ENCODE measurements at places on chromosomes 5 and 9. TPM values are rescaled to one million over a fixed set of nuclear protein-coding genes. Genes with fewer than 3 reads are reported as not detected.
A peak's percentile ranks its signal among the peaks of the same experiment; 100 is the strongest.

- no peak for DNase-seq
These were observed 1146.9 kb downstream of the EFNA5 start for GRCh38 chr5:106523852-106524251.

- no peak for DNase-seq
These were observed 91.7 kb downstream of the MACROH2A1 start for GRCh38 chr5:135307143-135307903.

DNA sequence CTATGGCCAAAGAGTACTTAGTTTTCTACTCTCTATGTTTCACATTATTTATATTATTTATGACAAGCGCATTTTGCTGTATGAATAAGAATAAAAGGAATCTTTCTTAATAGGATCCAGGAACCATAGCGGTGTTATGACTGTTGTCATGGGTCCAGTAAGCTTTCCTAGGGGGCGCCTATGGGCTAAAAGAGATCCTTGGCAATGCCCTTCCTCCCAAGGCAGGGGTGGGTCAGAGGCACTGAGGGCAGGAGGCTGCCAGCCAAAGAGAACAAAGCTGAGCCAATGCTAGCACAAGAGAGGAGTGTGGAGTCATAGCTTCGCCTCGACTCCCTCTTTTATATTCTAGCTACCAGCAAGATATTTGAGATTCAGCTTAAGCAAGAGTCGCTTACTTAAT, 98.4 kb upstream of the GNAQ start:
- peak; percentile 71 for DNase-seq

GRCh38 chr5:54601411-54602230, 84.1 kb downstream of the SNX18 start:
- DNase-seq, result no peak

DNA sequence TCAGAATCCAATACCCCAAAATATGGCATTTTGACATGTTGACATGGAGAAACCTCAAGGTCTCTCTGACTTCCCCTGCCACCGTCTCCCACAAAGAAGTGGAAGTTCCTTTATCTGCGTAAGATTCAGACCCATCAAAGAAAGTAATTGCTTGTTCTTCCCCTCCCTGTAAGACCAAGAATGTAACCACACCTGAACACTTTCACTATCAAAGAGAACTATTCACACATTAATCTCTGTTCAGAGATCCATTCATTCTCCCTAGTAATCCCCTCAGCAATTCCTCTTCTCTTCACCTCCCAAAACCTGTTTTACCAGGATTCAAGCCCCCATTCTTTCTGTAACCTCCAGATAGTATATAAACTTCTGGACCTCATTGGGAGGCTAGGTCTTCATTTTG, 4.1 kb upstream of the SLC1A1 start:
- DNase-seq, result no peak

GRCh38 chr9:27701016-27701415, 127.7 kb upstream of the C9orf72 start:
- no peak for DNase-seq

DNA sequence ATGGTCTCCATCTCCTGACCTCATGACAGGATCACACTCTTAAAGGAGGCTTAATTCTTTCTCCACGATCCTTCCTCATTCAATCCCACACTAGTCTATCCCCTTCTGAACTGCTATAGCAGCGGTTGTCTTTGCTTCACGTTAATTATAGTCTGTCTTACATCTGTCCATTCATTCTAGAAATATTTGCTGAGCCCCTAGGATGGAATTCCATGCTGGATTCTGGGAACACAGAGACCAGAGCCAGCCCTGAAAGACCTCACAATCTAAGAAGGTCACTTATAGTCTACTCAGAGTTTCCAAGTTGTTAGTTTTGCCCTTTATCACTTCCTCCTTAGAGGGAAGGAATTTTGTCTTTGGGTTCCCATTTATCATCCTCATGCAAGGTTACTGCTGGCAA, 193.5 kb downstream of the GAS1 start:
- no peak for DNase-seq

The CATSPER3 gene
- not detected for total RNA-seq

The LRRC70 gene
- total RNA-seq, result 0.33 TPM

The LEAP2 gene
- 1.5 TPM for total RNA-seq

The DMRT2 gene
- total RNA-seq, result not detected
